ENCODE measurements at places on chromosomes 1 and 21. TPM values are rescaled to one million over a fixed set of nuclear protein-coding genes. Genes with fewer than 3 reads are reported as not detected.

The AQP10 gene
- not detected for total RNA-seq

GRCh38 chr1:204883405-204883804, 12.7 kb downstream of the NFASC start:
- H3K36me3 ChIP-seq: no peaks in the 10 kb centered on the region
- H3K4me1 ChIP-seq: no peaks in the 10 kb centered on the region
- H3K4me3 ChIP-seq: no peak overlapping the region
- no peak overlapping the region for H3K27ac ChIP-seq

DNA sequence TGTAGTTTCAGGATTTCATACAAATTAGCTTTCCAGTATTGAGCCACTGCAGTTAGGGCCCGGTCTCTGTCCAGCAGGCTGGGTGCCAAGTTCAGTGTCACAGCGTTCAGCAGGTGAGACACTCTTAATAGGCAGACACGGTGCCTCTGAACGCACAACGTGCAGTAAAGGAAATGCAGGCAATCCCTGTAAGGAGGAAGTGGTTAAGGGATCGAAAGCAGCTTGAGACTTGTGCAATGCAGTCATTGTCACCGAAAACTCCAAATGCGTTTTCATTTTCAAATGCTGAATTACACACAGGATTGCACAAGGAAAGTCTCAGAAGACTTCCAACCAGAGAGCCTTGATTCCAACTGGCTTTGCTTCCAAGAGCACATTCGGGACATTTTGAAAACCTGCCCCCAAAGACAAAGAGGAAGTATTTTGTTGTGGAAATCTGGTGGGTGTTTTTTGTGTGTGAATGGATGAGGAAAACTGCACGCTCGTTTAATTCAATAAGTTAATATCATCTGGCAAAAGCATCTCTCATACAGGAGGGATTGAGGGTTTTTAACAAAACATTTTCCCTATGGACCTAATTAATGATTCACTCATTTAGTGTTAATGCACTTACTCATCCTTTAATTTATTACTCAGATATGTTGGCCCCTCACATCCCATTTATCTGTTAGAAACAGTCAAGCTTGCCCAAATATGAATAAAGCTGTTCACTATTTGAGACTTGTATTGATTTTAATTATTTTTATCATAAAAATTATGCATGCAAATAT, 61.6 kb downstream of the PTGS2 start:
- H3K36me3 ChIP-seq: no peaks in the 10 kb centered on the region
- peak overlapping the region; percentile 17 for H3K4me3 ChIP-seq
- no peaks in the 10 kb centered on the region for H3K27me3 ChIP-seq

The FMO5 gene
- total RNA-seq: 0.57 TPM

GRCh38 chr21:32597205-32597604, 11.9 kb upstream of the TCP10L start:
- no peaks in the 10 kb centered on the region for H3K36me3 ChIP-seq
- H3K4me1 ChIP-seq: peaks cover 3% of the 10 kb centered on the region
- peak; percentile 74 for DNase-seq
- no peak overlapping the region for H3K4me3 ChIP-seq

GRCh38 chr1:75126611-75127101, 7.5 kb upstream of the LHX8 start:
- no peak overlapping the region for H3K4me3 ChIP-seq
- no peaks in the 10 kb centered on the region for H3K36me3 ChIP-seq
- no peak overlapping the region for H3K27ac ChIP-seq
- DNase-seq: no peak

DNA sequence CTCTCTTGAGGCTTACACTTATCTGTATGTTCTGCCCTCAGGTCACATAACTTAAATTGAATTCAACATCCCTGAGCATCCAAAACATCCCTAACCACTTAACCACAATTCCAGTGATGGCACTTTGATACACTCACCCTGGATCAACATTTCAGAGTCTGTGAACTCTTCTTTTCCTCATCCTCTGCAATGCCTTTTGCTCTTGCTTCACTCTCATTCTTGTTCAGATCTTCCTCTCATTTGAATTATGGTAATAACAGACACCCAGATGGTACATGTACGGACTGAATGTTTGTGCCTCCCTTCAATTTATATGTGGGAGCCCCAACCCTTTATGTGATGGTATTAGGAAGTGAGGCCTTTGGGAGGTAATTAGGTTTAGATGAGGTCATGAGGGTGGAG, 33.4 kb downstream of the PTGER3 start:
- no peaks in the 10 kb centered on the region for H3K36me3 ChIP-seq
- no peak overlapping the region for H3K27ac ChIP-seq
- H3K4me1 ChIP-seq: no peaks in the 10 kb centered on the region
- no peak overlapping the region for H3K4me3 ChIP-seq
- DNase-seq: no peak
- H3K27me3 ChIP-seq: no peaks in the 10 kb centered on the region

The CCDC27 gene
- not detected for total RNA-seq

The ITLN2 gene
- total RNA-seq: not detected

DNA sequence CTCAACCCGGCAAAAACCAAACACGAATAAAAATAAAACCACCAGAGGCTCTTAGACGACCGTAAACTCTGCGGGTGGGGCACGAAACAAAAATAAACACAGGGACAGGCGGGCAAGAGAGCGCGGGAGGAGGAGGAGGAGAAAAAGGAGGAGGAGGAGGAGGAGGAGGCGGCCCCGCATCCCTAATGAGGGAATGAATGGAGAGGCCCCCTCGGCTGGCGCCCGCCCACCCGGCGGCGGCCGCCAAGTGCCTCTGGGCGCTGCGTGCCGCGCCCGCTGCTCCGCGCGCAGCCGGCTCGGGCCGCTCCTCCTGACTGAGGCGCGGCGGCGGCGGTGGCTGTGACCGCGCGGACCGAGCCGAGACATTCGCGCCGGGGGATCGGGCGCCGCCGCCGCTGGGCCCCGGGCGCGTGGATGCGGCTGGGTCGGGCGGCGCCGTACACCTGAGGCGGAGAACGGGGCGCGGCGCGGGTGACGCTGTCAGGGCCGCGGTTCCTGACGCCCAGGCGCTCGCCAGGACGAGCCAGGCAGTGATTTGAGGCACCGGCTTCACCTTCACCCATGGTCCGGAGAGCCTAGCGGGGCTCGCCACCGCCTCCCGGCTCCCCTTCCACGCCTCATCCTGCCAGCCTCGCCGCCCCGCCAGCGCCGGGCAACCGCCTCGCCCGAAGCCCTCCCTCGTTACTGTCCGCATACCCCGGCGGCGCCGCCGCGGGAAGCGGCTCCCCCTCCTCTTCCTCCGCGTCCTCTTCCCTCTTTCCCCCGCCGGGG, at the start of gene MARK1:
MARK1 (plus strand) TSS at position 229 of the 771 bp plus-strand sequence. CDS start 687 bp downstream, outside the sequence.
- H3K36me3 ChIP-seq: no peaks in the 10 kb centered on the region
- peak within 1 kb of the TSS; percentile 55 for H3K4me3 ChIP-seq
- DNase-seq: no peak
- no peak within 1 kb of the TSS for H3K27ac ChIP-seq
- H3K27me3 ChIP-seq: peaks cover 56% of the 10 kb centered on the region

GRCh38 chr1:17232759-17233661, 15.9 kb upstream of the PADI3 start:
- peak overlapping the region; percentile 96 for H3K27ac ChIP-seq
- peaks cover 80% of the 10 kb centered on the region for H3K4me1 ChIP-seq
- no peaks in the 10 kb centered on the region for H3K27me3 ChIP-seq
- peak overlapping the region; percentile 17 for H3K4me3 ChIP-seq
